HS-5 (cell line): ENCODE measurements at places on chromosomes 2 and 18.

GRCh38 chr2:165193178-165193777 is 10.6 kb downstream of the SCN3A start:
- DNase-seq = no peak

- no peak for DNase-seq
Observed at GRCh38 chr2:29255004-29255403, 139.8 kb downstream of the CLIP4 start.

GRCh38 chr2:174444761-174445160 is 42.1 kb downstream of the GPR155 start:
- no peak for DNase-seq

DNA sequence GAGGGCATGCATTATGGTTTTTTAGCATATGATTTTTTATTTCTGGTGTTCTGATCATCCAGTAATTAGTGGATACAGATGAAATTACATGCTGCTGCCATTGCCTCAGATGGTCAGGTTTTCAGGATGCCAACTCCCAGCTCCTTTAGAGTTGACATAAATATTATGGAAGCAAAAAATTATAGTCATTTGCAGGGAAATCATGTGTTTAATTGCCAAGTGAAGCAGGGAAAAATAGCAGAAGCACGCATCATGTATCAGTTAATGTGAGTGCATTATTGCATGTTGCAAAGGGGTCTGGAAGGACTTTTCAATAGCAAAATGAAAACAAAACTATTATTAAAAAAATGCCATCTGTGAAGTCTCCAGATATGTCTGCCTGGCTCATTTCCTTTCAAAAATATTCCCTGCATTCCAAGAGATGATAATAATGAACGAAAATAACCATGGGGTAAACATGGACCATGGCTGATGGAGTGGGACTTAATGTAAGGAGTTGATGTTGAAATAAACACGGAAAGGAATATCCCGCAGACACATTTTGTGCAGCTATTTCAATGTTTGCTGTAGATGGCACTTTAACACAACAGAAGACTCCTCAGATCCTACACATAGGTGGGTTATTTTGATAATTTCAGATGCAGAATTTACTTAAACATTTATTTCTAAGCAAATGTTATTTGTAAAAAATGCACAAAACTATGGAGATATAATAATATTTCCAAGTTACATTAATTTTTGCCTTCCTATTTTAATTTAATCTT is 87.7 kb upstream of the DYNAP start:
- no peak for DNase-seq

GRCh38 chr2:239815671-239816070 is 209.5 kb downstream of the NDUFA10 start:
- DNase-seq = no peak
